T-cell (primary cell): ENCODE measurements at places on chromosomes 3 and 15.

- DNase-seq: no peak
These were observed 47.3 kb downstream of the TRIM42 start for GRCh38 chr3:140724856-140725812.

- DNase-seq: no peak
These were observed 235.8 kb upstream of the TMCO5A start for GRCh38 chr15:37698679-37699078.

GRCh38 chr15:42171122-42171521, 14.7 kb upstream of the PLA2G4F start:
- DNase-seq: no peak

- no peak for DNase-seq
These were observed 46.7 kb upstream of the BCHE start for GRCh38 chr3:165883863-165884478.

DNA sequence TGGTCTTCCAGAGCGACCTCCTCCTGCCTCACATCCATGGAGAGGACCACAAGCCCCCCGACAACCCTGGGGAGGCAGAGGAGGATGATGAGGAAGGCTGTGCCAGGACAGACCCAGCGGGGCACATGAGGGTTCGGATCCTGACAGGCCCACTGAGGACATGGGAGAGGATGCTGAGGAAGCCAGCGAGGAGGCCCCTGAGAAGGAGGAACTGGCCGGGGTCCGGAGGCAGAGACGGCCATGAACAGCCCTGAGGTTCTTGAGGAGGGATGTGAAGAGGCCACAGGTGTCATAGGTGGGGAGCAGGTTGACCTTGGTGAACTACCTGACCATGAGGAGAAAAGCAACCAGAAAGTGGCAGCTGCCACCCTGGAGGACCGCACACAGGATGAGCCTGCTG, 54.9 kb upstream of the WNT7A start:
- no peak for DNase-seq

- DNase-seq: no peak
These were observed 66.4 kb downstream of the USP13 start for GRCh38 chr3:179719048-179719734.
